MM.1S (cell line): ENCODE measurements at places on chromosomes 11 and 22.

GRCh38 chr11:61639816-61640443 is 40.3 kb upstream of the DAGLA start:
- H3K4me1 ChIP-seq = no peaks in the 10 kb centered on the region
- no peaks in the 10 kb centered on the region for H3K36me3 ChIP-seq
- H3K4me3 ChIP-seq = no peak overlapping the region
- H3K27me3 ChIP-seq = peaks cover 77% of the 10 kb centered on the region
- no peak for DNase-seq

DNA sequence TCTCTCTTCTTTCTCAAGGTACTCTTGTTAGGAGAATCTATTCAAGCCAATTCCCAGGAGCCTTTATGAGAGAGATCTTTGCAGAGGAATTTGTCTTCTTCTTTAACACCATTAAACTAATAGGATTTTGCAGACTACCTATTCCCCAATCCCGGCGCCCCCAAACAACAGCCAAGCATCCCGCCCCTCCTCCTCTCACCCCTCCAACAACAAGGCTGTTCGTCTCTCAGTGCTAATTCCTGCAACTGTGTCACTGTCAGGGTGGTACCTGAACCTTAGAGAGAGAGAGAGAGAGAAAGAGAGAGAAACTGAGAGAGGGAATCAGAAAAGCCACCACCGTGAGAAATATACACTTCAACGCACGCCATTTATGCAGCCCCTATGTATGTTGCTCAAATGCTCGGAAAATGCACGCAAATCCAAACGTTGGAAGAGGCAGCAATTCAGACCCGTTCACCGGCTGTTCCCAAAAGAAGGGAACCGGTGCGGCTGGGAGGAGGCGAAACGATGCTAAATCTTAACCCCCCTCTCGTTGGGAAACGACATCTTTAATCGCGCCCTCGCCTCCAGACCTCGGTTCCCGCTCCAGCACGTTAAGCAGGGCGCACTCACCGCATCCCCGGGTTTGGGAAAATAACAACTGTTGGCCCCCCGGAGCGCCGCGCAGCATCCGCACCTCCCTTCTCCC is 961 bp downstream of the KCNA4 start:
- H3K4me1 ChIP-seq = no peaks in the 10 kb centered on the region
- no peak for DNase-seq
- H3K27me3 ChIP-seq = no peaks in the 10 kb centered on the region
- no peak overlapping the region for H3K27ac ChIP-seq
- H3K36me3 ChIP-seq = no peaks in the 10 kb centered on the region

- H3K27me3 ChIP-seq = peaks cover 36% of the 10 kb centered on the region
- DNase-seq = no peak
- H3K4me1 ChIP-seq = 0 out of 2 replicates have a peak, but pooled peaks cover 2% of the 10 kb centered on the region
- H3K36me3 ChIP-seq = no peaks in the 10 kb centered on the region
- H3K4me3 ChIP-seq = no peak overlapping the region
Observed at GRCh38 chr11:64887234-64887756, 8.9 kb upstream of the EHD1 start.

GRCh38 chr11:57785072-57785471 is 23.5 kb downstream of the CTNND1 start:
- no peak overlapping the region for H3K27ac ChIP-seq
- no peaks in the 10 kb centered on the region for H3K4me1 ChIP-seq
- H3K27me3 ChIP-seq = no peaks in the 10 kb centered on the region

- no peak overlapping the region for H3K27ac ChIP-seq
- H3K27me3 ChIP-seq = no peaks in the 10 kb centered on the region
- no peak overlapping the region for H3K4me3 ChIP-seq
- 0 out of 2 replicates have a peak, but pooled peaks cover 4% of the 10 kb centered on the region for H3K36me3 ChIP-seq
Observed at GRCh38 chr22:24550902-24551435, 4.0 kb downstream of the GUCD1 start.

DNA sequence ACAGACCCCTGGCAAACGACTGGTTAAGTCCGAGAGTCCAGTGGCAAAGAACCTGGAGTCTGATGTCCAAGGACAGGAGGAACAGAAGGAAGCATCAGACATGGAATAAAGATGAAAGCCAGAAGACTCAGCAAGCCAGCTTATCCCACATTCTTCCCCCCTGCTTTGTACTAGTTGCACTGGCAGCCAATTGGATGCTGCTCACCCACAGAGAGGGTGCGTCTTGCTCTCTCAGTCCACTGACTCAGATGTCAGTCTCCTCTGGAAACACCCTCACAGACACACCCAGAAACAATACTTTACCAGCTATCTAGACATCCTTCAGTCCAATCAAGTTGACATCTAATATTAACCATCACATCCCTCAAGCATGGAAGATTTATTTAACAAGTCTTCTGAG is 1265.8 kb upstream of the CNTN5 start:
- no peak overlapping the region for H3K4me3 ChIP-seq
- no peaks in the 10 kb centered on the region for H3K36me3 ChIP-seq
- H3K4me1 ChIP-seq = no peaks in the 10 kb centered on the region
- H3K27me3 ChIP-seq = no peaks in the 10 kb centered on the region
- DNase-seq = no peak

GRCh38 chr22:47107431-47107830 is 345.0 kb downstream of the TBC1D22A start:
- H3K4me1 ChIP-seq = no peaks in the 10 kb centered on the region
- no peaks in the 10 kb centered on the region for H3K36me3 ChIP-seq
- no peak for DNase-seq
- no peak overlapping the region for H3K4me3 ChIP-seq
- no peak overlapping the region for H3K27ac ChIP-seq
